CD4-positive, alpha-beta T cell treated with Interferon alpha-2 for 1 hour (primary cell): ENCODE measurements at places on chromosomes 6 and 20.

GRCh38 chr6:69917834-69918233 is 51.5 kb downstream of the COL19A1 start:
- no peak for DNase-seq

- DNase-seq = no peak
Observed at GRCh38 chr20:25269057-25269832, 21.4 kb downstream of the PYGB start.

GRCh38 chr6:159170999-159171712 is 2.0 kb downstream of the FNDC1 start:
- DNase-seq = no peak

DNA sequence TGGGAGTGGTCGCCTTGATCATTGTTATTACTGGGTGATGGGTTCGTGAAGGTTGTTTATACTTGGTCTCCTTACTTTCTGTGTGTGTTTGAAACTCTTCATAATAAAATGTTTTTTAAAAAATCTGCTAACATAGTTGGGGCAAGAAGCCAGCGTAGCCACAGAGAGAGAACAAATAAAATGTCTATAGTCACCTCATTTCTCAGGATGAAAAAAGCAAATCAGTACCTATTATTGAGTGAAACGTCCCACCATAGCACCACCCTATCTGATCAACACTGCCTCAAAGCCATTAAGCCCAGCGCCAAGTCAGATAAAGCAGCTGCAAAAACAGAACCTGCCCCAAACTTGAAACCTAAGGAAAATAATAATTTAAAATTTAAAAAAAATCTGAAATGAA is 89.7 kb upstream of the TAB2 start:
- DNase-seq = no peak

- DNase-seq = no peak
Observed at GRCh38 chr6:166318227-166318626, 10.0 kb upstream of the PRR18 start.

GRCh38 chr6:125310994-125311649 is 9.4 kb upstream of the HDDC2 start:
- DNase-seq = peak; percentile 69
